ENCODE measurements at places on chromosomes 3 and 15.

DNA sequence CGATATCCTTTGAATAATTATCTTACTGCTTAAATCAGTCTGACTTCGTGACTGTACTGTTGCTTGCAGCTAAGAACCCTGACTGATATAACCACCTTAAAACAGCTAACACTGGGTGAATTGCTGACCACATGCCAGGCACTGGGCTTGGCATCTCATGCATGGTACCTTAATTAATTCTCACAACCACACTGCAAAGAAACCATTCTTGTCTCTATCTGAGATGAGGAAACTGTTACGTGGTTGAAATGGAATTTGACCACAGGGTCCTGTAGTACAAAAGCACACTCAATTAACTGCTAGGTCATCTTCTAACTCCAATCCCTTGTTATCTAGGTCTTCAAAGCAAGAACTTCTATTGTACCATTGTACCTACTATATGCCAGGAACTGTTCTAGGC lies 92.7 kb upstream of the PRICKLE2 start:
- H3K4me3 ChIP-seq: no peak overlapping the region
- no peak overlapping the region for H3K27ac ChIP-seq
- no peaks in the 10 kb centered on the region for H3K36me3 ChIP-seq
- no peaks in the 10 kb centered on the region for H3K27me3 ChIP-seq
- peaks cover 29% of the 10 kb centered on the region for H3K4me1 ChIP-seq

GRCh38 chr15:43991206-43991605 lies 164.4 kb downstream of the WDR76 start:
- H3K36me3 ChIP-seq: peaks cover 2% of the 10 kb centered on the region
- no peak for DNase-seq
- H3K4me1 ChIP-seq: no peaks in the 10 kb centered on the region
- H3K27me3 ChIP-seq: peaks cover 11% of the 10 kb centered on the region
- no peak overlapping the region for H3K27ac ChIP-seq

DNA sequence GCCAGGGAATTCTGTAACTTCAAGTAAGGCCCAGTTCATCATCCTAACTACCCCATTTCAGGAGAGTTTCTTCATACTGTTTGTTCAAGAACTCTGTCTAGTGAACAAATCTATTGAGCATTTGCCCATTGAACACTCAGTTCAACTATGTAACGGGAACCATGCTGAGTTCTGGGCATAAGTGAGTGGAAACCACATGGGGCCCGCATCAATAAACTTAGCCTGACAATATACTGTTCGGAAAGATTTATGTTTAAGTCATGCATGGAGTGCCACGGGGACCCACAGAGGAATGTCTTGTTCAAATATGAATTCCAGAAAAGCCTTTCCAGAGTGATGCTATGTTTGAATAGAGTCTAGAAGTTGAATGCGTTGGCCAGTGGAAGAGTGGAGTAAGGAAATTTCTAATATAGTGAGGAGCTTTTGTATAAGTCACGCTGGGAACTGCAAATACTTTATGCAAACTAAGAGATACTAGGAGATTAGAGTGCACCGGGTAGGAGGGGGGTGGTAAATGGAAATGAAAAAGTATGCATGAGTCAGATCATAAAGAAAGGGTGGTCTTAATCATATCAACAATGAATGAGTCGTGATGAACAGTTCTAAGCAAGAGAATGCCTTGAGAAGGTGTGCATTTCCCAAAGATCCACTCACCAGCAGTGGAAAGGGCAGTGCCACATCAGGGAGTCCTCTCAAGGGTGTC lies 279.8 kb downstream of the VPS13C start:
- H3K36me3 ChIP-seq: no peaks in the 10 kb centered on the region
- H3K4me3 ChIP-seq: no peak overlapping the region
- no peak overlapping the region for H3K27ac ChIP-seq
- H3K27me3 ChIP-seq: peaks cover 30% of the 10 kb centered on the region
- H3K4me1 ChIP-seq: no peaks in the 10 kb centered on the region
- DNase-seq: no peak

DNA sequence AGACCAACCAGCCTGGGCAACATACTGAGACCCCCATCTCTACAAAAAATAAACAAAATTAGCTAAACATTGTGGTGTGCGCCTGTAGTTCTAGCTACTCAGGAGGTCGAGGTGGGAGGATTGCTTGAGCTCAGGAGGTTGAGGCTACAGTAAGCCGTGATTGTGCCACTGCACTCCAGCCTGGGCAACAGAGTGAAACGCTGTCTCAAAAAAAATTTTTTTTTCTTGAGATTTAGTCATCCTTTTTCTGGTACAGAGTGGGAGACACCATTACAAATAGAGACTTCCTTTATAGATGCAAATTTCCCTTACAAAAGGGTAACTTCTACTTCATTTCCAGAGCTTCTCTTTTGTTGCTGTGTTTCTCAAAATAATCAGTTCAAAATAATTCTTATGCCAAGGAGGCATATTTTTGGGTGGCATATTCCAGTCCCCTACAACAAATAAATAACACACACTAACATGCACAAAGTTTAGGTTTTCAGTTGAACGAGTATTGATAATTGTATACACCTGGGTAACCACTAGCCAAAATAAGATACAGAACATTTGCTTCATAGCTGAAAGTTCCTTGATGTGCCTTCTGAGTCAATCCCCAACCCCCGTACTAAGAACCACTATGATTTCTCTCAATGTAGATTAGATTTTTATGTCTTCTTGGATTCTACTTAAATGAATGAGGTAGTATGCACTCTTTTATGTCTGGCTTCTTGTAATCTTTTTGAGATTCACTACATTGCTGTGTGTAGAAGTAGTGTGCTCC lies 248.9 kb upstream of the PROK2 start:
- H3K4me3 ChIP-seq: no peak overlapping the region
- H3K36me3 ChIP-seq: peaks cover 2% of the 10 kb centered on the region
- H3K27me3 ChIP-seq: peaks cover 20% of the 10 kb centered on the region
- no peak overlapping the region for H3K27ac ChIP-seq
- no peak for DNase-seq

DNA sequence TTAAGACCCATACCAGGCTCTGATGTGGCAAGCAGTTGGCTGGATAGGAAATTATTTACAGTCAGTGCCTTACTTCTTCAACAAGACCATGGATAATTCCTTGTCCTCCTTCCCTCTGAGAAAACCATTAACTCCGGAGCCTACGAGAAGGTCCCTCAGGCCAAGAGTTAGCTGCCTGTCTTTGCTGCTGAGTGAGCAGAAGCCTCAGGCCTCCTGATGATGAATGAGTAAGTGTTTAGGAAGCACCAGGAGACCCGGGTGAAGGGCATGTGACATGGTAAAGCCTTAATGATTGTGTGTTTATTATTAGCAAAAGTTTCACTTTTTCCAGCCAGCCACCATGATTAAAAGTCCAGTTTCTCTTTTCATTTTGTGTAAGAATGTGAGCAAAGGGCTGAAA lies 174.9 kb upstream of the TOPAZ1 start:
- H3K36me3 ChIP-seq: no peaks in the 10 kb centered on the region
- no peak overlapping the region for H3K4me3 ChIP-seq
- peaks cover 31% of the 10 kb centered on the region for H3K4me1 ChIP-seq
- H3K27me3 ChIP-seq: peaks cover 6% of the 10 kb centered on the region

DNA sequence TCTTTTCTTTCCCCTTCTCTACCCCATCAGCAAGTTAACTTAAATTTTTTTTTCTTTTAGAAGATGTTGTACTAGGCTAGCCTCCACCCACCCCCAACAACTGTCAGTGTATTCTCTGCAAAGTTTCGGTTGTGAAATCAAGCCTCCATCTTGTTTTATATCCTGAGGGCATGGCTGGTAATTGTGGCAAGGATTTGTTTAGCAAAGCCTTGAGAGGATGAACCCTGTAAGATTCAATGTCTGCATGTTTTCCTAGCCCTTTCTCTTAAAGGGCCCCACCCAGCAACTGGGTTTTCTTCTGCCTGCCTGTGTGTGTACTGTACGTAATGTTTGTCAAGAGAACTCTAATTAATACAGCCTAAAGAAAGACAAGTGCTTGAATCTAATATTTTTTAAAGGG lies 475.3 kb downstream of the FHIT start:
- no peaks in the 10 kb centered on the region for H3K4me1 ChIP-seq
- DNase-seq: no peak
- H3K4me3 ChIP-seq: no peak overlapping the region
- H3K36me3 ChIP-seq: no peaks in the 10 kb centered on the region
- no peak overlapping the region for H3K27ac ChIP-seq

DNA sequence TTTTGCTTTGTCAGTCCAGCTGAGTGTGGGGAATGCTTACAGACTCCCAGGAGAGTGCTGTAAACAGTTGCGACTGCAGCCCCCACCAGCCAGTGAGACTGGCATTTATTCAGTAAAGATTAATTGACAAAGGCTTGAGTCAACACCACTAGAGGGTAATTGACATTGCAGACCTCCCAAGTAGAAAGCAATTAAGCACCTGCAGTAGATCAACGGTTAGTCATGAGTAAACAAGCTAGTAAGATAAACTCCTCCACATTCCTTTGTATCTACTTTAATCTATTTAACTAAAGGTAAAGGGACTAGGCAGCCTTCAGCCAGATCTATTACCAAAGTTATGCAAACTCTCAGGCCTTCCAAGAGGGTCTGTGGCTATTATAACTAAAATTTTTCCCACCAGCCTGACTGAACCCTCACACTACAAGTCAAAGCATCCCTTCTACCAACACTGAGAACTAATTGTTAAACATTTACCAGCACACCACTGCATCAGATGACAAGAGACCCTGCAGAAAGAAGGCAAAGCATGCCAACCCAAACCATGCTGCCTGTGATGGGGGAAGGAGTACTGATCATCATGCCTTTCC lies 30.5 kb upstream of the GALNT15 start:
- H3K36me3 ChIP-seq: no peaks in the 10 kb centered on the region
- H3K4me1 ChIP-seq: peaks cover 32% of the 10 kb centered on the region
- no peaks in the 10 kb centered on the region for H3K27me3 ChIP-seq
- no peak for DNase-seq
- no peak overlapping the region for H3K4me3 ChIP-seq

DNA sequence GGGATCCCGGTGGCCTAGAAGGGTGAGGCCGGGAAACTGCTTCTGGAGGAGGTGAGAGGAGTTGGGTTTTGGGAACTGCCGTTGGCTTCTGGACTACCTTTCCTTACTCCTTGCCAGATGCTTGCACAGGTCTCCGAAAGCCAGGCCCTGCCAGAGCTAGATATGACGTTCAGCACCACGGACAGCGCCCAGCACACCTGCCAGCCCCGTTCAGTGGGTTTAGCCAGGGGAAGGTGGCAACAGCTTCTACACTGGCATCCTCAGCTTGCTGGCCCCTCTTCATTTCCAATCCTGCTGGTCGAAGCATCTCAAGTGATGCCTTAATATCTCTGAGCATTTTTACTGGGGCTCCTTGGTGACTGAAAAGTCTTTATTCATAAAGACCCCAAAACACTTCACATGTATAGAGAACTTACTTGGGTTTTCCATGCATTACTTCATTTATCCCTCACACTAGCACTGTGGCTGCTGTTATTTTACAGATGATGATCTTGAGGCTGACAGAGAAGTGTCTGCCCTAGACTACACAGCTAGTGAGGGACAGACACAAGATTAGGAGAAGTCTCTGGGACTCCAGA lies 21.9 kb downstream of the HCN4 start:
- H3K4me1 ChIP-seq: no peaks in the 10 kb centered on the region
- no peak overlapping the region for H3K4me3 ChIP-seq
- no peaks in the 10 kb centered on the region for H3K36me3 ChIP-seq
- no peak overlapping the region for H3K27ac ChIP-seq
- peaks cover 17% of the 10 kb centered on the region for H3K27me3 ChIP-seq

DNA sequence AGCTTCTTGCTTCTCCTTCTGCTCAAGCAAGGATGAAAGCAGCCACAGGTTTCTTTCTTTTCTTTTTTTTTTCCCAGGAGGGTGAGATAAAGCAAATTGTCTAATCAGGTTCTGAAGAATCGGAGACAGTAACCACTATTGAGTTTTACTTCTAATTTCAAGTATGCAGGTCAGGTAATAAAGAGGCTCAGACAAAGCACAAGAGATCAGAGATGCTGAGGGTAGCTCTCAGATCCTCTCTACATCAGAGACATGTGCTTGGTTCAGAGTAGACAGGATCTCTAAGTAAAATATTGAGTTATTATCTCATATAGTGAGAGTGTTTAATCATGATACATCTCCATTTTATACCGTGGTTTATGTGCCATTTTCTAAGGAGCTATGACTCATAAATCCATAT lies 168.5 kb downstream of the NFKBIZ start:
- H3K27ac ChIP-seq: no peak overlapping the region
- H3K27me3 ChIP-seq: peaks cover 7% of the 10 kb centered on the region
- H3K36me3 ChIP-seq: peaks cover 3% of the 10 kb centered on the region
- DNase-seq: no peak
- H3K4me1 ChIP-seq: no peaks in the 10 kb centered on the region

GRCh38 chr3:177427540-177427939 lies 230.3 kb upstream of the TBL1XR1 start:
- H3K4me3 ChIP-seq: no peak overlapping the region
- DNase-seq: no peak
- no peak overlapping the region for H3K27ac ChIP-seq
- no peaks in the 10 kb centered on the region for H3K36me3 ChIP-seq

DNA sequence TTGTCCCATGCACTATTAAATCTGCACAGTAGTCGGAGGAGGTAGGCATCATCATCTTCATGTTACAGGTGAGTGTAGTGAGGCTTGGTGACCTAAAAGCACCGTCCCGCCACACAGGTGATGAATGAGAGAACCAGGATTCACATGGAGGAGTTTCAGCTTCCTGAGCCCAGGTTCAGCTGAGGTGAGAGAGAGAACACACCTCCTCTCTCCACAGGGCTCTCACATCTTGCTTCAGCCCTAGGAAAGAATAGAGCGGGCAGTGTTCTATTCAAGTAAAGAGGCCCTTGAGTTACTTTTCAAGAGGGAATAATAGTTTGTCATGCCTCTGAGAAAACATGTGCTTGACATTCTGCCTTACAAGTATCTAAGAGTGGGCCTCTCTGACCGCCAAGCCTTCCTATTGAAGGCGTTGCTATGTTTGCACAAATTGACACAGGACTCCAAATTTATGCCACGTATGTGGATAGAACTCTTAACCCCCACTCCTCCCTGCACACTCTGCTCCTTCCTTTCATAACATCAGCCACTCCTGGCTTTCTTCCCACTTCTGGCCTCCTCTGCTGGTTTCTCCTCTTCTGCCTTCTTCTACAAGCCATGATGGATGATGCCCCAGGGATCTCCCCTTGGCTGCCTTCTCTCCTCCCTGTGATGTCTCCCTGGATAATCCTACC lies 138.3 kb upstream of the ABHD17C start:
- peaks cover 32% of the 10 kb centered on the region for H3K36me3 ChIP-seq
- DNase-seq: no peak
- peaks cover 27% of the 10 kb centered on the region for H3K4me1 ChIP-seq
- no peak overlapping the region for H3K27ac ChIP-seq
- no peak overlapping the region for H3K4me3 ChIP-seq

- no peak for DNase-seq
- no peaks in the 10 kb centered on the region for H3K36me3 ChIP-seq
- no peaks in the 10 kb centered on the region for H3K4me1 ChIP-seq
These were observed 209.7 kb upstream of the POU1F1 start for GRCh38 chr3:87486115-87486514.

- H3K4me3 ChIP-seq: no peak overlapping the region
- no peaks in the 10 kb centered on the region for H3K27me3 ChIP-seq
- no peak overlapping the region for H3K27ac ChIP-seq
- H3K36me3 ChIP-seq: no peaks in the 10 kb centered on the region
- H3K4me1 ChIP-seq: no peaks in the 10 kb centered on the region
- DNase-seq: no peak
These were observed 158.6 kb downstream of the CNTN6 start for GRCh38 chr3:1251282-1252060.

GRCh38 chr15:69085325-69086081 lies 71.0 kb downstream of the NOX5 start:
- peaks cover 4% of the 10 kb centered on the region for H3K27me3 ChIP-seq
- no peak overlapping the region for H3K4me3 ChIP-seq
- no peak overlapping the region for H3K27ac ChIP-seq
- H3K36me3 ChIP-seq: no peaks in the 10 kb centered on the region
